ENCODE measurements at places on chromosomes 6 and 20. TPM values are rescaled to one million over a fixed set of nuclear protein-coding genes. Genes with fewer than 3 reads are reported as not detected.

DNA sequence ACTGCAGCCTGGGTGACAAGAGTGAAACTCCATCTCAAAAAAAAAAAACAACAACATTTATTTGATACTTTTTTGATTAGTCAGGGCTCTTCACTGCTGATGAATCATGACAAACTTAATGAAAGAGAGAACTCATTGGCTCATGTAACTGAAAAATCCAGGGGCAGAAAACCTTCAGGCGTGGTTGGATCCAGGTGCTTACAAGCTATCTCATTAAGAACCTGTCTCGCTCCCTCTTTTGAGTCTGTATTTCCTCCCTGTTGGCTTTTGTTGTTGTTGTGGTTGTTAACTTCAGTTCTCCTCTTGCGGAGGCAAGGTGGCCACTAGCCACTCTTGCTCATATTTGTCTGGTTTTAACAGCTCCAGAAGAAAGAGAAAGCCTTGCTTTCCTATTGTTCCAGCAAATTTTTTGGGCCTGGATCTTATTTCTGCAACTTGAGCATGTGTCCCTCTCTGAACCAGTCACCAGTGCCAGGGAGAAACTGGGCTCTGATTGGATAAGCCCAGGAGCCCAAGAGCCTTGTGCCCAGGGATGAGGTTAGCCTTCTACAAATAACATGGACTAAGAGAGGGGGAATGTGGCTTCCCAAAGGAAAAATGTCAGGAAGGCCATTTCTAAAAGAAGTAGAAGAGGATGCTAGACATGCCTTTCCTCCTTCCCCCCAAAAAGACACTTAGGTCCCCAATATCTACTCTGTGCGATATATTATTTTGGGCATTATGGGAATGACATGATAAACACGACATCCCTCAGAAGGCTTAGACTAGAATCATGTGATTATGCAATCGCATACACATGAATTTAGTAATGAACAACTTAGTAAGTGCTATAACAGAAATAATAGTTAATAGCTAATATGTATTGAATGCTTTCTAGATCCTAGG is 64.5 kb downstream of the PHACTR2 start:
- no peak for DNase-seq

GRCh38 chr6:46368169-46368536 is 123.1 kb downstream of the RCAN2 start:
- no peak for DNase-seq

GRCh38 chr6:30824698-30825097 is 59.6 kb upstream of the DDR1 start:
- DNase-seq, result peak; percentile 69

GRCh38 chr6:168618546-168619315 is 177.7 kb downstream of the SMOC2 start:
- DNase-seq, result no peak

GRCh38 chr6:165717732-165718465 is 54.9 kb upstream of the PDE10A start:
- no peak for DNase-seq

DNA sequence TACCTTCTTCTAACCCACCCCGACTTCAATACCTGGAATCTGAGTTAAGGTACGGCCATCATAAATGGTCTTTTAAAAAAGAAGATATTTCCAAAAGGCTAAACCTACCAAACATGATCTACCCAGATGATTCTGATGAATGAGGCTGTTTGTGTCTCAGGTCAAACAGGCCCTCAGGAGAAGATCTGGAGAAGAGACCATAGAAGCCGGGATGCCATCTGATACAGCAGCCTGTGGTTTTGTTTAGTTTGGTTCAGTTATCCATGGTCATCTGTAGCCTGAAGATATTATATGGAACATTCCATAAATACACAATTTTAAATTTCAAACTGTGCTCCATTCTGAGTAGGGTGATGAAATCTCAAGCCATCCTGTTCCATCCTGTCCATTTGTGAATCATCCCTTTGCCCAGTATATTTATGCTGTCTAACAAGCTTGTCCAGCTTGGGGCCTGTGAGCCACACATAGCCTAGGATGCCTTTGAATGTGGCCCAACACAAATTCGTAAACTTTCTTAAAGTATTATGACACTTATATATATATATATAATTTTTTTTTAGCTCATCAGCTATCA is 4.0 kb upstream of the CAP2 start:
- no peak for DNase-seq

DNA sequence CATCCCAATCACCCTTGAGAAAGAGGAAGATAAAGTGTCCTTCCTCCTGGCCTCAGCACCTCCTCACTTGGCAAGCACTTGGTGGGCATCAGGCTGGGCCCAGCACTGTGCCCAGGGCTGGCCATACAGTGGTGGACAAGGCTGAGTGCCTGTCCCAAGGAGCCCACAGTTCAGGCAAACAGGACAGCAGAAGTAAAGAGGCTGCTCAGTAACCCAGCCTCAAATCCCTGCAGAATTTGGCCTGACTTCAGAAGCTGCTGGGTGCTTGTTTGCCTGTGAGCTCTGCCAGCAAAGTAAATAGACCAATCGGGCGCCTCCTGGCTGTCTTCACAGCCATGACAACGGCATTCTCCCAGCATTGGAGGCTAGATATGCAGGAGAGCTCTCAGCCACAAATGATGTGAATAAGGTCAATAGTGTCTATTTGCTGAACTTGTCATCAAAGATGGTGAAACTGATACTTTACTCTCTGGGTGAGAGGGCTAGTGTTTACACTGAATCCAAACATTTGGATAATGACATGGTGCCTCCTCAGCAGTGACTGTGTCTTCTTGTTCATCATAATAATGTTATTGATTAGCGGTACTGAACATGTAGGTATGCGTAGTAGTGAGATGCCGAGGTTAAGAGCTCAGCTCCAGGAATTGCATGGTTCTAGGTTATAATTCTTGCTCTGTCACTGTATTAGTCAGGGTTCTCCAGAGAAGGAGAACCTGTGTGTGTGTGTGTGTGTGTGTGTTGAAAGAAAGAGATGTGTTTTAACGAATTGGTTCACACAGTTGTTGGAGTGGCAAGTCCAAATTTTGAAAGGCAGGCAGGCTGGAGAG is 36.9 kb upstream of the FANCE start:
- peak; percentile 69 for DNase-seq

DNA sequence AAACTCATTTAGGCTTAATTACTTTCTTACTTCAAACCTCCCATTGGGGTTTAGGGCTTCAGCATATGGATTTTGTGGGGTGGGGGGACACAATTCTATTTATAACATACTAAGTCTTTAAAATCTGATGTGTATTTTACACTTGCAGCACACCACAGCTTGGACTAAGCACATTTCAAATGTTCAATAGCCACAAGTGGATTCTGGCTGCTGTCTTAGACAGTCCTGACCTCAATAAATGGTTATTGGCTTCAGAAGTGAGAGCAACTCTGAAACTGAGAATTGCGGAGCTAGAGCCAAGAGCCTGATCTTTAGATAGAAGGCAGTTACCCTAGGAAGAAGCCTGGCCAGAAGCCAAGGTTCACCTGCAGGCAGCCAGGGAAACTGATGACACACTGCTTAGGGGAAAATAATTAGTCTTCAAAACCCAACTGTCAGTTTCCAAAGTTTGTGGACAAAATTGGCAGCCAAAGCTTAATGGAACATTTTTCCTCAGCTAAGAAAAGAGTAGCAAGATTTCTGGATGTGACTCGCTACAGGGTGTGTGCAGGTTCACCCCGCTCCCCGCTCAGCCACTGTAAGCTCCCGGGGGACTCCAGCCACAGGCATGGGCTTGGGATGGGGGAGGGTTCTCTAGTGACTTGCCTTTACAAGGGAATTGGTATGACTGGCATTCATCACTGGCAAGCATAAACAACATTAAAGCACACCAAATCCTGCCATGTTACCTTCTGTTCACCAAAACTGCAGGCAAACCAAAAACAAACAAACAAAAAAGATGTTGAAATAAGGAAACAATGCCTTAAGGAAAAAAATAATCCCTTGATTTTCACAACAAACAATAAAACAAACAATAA is 219.8 kb downstream of the TFAP2A start:
- DNase-seq, result no peak

DNA sequence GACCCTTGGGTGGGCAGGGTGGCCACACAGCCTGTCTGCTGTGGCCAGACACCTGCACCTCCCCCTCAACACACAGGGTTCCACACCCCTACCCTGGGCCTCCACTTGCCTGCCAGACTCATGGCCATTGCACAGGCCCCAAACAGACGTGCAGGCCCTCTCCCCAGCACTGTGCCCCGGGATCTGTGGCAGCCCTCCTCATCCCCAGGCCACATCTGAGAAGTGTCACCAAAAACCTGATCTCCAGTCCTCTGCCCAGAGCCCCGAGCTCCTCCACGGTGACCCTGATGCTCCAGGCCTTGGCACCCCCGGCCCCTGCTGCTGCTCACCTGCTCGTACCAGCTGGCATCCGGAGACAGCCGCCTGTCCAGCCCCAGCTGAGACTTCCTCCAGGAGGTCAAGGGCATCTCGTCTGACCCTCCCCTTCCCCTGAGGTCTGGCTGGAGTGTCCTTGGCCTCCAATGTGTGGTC is 160.1 kb downstream of the DLL1 start:
- DNase-seq, result no peak

DNA sequence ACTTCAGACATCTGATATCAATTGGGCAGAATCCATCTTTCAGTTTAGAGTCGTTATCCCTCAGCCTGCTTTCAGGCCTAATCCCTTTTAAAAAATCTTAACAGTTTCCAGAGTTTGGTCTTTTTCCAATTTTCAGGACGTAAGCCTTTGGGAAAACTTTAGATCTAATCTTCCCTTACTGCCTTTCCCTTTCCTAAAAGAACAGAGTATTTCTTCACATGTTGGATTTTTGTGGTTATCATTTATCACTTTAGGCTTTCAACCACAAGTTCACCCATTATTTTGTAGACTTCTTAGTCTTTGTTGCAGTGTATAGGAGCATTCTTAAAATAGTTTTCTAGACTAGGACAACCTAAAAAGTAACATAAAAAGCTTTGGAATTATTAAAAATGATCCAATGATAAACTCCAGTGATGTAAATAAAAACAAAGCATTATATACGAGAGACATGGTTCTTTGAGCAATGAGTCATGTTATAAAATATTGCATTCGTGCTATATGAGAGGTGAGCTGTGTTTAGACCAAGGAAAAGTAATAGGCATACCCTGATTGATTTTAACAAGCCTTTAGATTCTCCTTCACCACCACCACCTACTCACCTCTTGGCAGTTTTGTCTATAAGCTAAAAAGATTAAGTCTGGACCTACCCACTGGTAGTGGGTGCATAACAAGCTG is 90.4 kb upstream of the MCHR2 start:
- no peak for DNase-seq

- no peak for DNase-seq
These were observed 182.6 kb upstream of the NOX3 start for GRCh38 chr6:155638200-155638599.

- no peak for DNase-seq
These were observed 5.9 kb upstream of the TUBB2B start for GRCh38 chr6:3233321-3233720.

DNA sequence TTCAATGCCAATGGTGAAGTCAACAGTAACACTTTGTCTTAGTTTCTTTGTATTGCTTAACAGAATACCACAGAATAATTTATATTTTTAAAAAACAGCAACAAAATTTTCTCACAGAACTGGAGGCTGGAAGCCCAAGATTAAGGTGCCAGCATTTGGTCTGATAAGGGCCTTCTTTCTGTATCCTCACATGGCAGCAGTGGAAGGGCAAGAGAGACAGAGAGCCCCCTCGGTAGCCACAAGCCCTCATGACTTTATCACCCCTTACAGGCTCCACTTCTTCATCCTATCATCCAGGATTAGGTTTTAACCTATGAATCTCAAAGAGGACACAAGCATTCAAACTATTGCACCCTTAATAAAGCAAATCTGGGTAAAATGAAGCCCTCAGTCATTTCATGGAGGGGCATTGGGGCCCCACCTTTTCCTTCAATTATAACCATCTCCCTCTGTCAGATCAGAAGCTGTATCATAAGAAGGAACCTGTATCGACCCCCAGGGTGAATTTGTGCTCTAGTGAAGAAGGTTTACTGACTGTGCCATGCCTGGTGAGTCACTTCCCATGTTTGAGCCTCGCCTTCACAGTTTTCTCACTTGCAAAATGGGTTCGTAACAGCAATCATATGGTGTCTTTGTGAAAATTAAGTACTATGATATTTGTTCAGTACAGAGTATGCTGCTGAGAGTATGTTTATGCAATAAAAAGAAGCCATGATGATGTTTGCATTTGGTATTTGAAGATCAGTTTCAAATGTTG is 178.2 kb downstream of the LRFN2 start:
- DNase-seq, result no peak

DNA sequence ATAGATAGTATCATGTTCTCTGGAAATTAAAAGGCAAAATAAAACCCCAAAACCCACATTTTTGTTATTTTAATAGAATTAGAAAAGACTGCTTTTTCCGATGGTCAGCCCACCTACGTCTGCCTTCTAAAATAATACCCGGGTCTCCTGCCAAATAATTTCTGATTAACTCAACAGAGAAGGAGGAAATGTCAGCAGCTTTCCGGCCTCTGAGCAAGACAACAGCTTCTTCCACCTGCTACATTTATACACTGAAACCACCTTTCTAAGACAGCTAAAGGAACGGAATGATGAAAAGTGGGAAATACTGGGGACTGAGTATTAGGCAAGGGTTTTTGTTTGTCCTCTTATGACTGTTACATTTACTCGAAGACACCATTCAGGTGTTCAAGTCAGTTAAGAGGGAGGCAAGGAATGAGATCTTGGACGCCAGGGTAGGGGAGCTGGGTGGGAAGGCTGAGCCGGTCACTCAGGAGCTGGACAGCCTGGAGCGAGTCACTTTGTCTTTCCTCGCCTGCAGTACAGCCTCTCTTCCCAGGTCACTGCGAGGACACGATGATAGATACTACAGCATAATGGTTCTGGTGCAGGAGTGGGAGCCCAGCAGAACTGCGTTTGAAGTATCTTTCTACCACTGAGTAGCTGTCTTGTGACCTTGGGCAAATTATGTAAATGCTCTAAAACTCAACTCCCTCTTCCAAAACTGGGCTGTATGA is 96.3 kb upstream of the QKI start:
- no peak for DNase-seq

DNA sequence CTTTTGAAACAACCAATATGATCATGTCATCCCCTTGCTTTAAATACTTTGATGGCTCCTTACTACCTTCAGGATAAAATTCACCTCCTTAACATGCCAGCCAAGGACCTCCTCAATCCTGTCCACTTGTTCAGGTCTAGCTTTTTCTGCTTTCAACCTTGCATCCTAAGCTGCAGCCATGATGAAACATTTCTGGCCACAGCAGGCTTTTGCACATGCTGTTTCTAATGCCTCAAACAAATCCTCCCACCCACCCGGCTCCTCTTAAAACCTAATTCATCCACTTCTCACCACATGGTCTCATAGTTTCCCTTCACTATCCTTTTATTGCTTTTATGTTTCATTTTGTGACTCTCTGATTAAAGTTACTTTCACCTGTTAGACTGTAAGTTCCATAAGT is 124.6 kb downstream of the MYB start:
- no peak for DNase-seq

The PNRC1 gene
- 73.1 TPM for total RNA-seq

The HLA-DPA1 gene
- 14.8 TPM for total RNA-seq

The ARMH2 gene
- total RNA-seq, result not detected

The ANGPT4 gene
- not detected for total RNA-seq

The PSMB9 gene
- total RNA-seq, result 72.2 TPM

The CST5 gene
- total RNA-seq, result not detected

The TRIM38 gene
- total RNA-seq, result 13.2 TPM

The PLEKHG1 gene
- total RNA-seq, result 29.3 TPM

The OPN5 gene
- total RNA-seq, result not detected

The LAMA4 gene
- 31.8 TPM for total RNA-seq

The PSORS1C1 gene
- 6.7 TPM for total RNA-seq
